ENCODE measurements at places on chromosomes 11 and 22. TPM values are rescaled to one million over a fixed set of nuclear protein-coding genes. Genes with fewer than 3 reads are reported as not detected.
A peak's percentile ranks its signal among the peaks of the same experiment; 100 is the strongest.

TBX1 gene
- 2.7 TPM for total RNA-seq

DNA sequence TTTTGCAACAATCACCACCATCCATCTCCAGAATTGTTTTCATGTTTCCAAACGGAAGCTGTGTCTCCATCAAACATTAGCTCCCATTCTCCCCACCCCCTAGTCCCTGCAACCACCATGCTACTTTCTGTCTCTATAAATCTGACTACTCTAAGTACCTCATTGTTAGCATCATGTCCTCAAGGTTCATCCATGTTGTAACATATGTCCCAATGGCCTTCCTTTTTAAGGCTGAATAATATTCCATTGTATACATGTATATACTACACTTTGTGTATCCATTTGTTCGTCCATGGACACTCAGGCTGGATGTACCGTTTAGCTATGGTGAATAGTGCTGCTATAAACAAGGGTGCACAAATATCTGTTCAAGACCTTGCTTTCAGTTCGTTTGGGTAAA, 8.2 kb upstream of the DPF2 start:
- peaks cover 9% of the 10 kb centered on the region for H3K36me3 ChIP-seq
- H3K4me1 ChIP-seq, result no peaks in the 10 kb centered on the region
- no peak overlapping the region for H3K4me3 ChIP-seq
- H3K27me3 ChIP-seq, result no peaks in the 10 kb centered on the region
- no peak overlapping the region for H3K27ac ChIP-seq

GRCh38 chr11:123562158-123562557, 92.3 kb downstream of the SCN3B start:
- H3K36me3 ChIP-seq, result no peaks in the 10 kb centered on the region
- no peak overlapping the region for H3K4me3 ChIP-seq
- no peaks in the 10 kb centered on the region for H3K27me3 ChIP-seq
- no peak overlapping the region for H3K27ac ChIP-seq
- DNase-seq, result no peak

DNA sequence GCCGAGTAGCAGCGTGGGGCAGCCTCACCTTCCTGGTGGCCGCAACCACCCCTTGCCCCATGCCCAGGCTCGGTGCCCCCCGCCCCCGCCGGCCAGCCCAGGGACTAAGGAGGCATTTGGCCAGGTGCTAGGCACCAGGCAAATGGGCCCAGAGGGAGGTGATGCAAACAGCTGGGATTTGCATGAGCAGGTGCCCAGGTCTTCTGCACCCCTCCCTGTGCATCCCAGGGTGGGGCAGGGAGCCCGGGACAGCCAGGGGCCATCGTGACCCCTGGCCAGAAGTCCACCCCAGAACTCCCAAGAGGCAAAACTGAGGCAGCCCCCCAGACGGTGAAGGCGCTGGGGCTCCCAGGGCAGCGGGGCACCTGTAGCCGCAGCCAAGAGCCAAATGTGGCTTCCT, 18.1 kb downstream of the TRPM5 start:
- H3K4me1 ChIP-seq, result no peaks in the 10 kb centered on the region
- H3K4me3 ChIP-seq, result no peak overlapping the region
- no peaks in the 10 kb centered on the region for H3K27me3 ChIP-seq

DNA sequence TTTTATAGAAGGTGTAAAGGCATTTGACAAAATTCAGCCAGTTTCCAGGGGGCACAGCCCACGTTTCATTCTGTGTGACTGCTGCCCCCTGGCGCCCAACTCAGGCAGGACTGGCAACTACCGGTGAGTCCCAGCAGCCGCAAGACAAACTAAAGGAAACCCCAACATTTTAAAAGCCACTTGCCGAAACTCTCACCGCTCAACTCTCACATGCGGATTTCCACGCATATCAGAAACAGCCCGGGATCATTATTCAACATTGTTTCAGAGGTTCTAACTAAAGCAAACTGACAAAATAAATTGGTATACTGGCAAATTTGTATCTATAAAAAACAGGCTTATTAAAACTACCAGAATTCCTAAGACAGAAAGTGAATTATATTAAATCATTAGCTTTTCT, 48.2 kb downstream of the MORC2 start:
- no peak overlapping the region for H3K27ac ChIP-seq
- H3K4me3 ChIP-seq, result peak overlapping the region; percentile 72
- H3K4me1 ChIP-seq, result no peaks in the 10 kb centered on the region
- no peaks in the 10 kb centered on the region for H3K27me3 ChIP-seq
- DNase-seq, result peak; percentile 45

C11orf86 gene
- total RNA-seq, result not detected

DNA sequence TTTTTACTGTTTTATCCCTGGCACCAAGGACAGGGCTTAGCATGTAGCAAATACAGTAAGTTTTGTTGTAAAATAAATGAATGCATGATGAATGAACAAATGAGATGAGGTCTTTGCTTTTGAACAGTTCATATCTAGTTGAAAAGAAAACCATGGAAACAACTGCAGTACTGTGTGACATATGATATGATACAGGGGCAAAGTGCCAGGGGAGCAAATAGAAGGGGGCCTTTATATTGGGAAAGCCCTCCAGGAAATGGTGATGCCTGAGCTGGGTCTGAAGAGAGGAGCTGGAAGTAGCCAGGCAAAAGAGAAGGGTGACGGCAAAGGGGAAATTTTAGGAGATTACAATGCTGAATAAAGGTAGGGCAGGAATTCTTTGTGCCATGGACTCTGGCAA, 63.8 kb upstream of the UCP3 start:
- no peak overlapping the region for H3K27ac ChIP-seq
- no peak for DNase-seq
- H3K36me3 ChIP-seq, result peaks cover 18% of the 10 kb centered on the region
- no peaks in the 10 kb centered on the region for H3K4me1 ChIP-seq

- H3K27ac ChIP-seq, result peak overlapping the region; percentile 90
- DNase-seq, result no peak
- H3K36me3 ChIP-seq, result no peaks in the 10 kb centered on the region
- no peaks in the 10 kb centered on the region for H3K27me3 ChIP-seq
Observed at GRCh38 chr11:35247428-35247827, 108.5 kb downstream of the CD44 start.

SAA4 gene
- total RNA-seq, result not detected

GRCh38 chr11:65111159-65111743, 421 bp upstream of the TM7SF2 start:
- peaks cover 25% of the 10 kb centered on the region for H3K36me3 ChIP-seq
- no peak overlapping the region for H3K27ac ChIP-seq
- H3K27me3 ChIP-seq, result no peaks in the 10 kb centered on the region
- peak overlapping the region; percentile 88 for H3K4me3 ChIP-seq
- H3K4me1 ChIP-seq, result peaks cover 19% of the 10 kb centered on the region
- DNase-seq, result no peak

DNA sequence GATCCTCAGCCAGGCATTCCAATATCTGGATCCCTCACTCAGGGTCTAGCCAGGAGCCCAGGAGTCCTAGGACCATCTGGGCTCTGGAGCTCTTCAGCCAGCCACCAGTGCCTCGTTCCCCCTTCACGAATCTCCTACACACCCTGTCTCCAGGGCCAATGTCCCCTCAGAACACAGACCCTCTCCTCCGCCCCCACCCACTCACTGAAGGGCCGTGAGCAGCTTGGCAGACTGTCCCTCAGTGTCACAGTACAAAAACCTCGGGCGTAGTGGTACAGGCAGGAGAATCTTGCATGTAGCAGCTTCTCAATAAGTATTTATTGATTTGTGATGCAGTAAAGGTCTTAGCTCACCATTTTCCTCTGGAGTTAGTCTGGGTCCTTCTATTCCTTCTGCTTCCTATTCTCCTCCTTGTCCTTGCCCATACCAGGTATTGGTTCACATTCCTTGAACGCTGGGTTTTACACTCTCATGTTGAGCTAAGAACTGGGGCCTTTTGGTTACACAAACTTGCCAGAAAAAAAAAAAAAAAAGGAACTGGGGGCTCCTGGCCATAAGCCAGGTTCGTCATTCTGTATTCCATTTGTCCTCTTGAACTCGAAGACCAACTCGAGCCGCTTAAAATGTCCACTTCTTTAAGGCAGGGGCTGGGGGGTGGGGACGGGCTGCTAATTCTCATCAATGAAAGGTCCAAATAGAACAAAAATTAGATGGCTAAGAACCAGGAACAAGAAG, 2.3 kb downstream of the CXCR5 start:
- H3K4me1 ChIP-seq, result peaks cover 79% of the 10 kb centered on the region
- H3K4me3 ChIP-seq, result peak overlapping the region; percentile 68
- no peaks in the 10 kb centered on the region for H3K36me3 ChIP-seq
- no peak for DNase-seq
- peak overlapping the region; percentile 93 for H3K27ac ChIP-seq

DNA sequence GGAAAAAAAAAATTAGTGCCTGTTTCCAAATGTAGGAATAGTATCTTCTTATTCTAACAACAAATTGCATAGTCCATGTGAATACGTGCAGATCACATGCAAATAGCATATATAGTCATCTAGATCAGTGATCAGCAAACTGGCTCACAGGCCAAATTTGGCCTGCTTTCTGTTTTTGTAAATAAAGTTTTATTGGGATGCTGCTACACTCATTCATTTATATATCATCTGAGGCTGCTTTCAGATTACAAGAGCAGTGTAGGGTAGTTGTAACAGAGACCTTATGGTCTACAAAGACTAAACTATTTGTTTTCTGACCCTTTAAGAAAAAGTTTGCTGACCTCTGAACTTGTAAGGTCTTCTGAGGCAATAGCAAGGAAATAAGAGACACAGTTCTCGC, 65.6 kb downstream of the SFI1 start:
- H3K27me3 ChIP-seq, result no peaks in the 10 kb centered on the region
- H3K27ac ChIP-seq, result no peak overlapping the region
- DNase-seq, result no peak
- H3K4me3 ChIP-seq, result no peak overlapping the region
- no peaks in the 10 kb centered on the region for H3K36me3 ChIP-seq

DNA sequence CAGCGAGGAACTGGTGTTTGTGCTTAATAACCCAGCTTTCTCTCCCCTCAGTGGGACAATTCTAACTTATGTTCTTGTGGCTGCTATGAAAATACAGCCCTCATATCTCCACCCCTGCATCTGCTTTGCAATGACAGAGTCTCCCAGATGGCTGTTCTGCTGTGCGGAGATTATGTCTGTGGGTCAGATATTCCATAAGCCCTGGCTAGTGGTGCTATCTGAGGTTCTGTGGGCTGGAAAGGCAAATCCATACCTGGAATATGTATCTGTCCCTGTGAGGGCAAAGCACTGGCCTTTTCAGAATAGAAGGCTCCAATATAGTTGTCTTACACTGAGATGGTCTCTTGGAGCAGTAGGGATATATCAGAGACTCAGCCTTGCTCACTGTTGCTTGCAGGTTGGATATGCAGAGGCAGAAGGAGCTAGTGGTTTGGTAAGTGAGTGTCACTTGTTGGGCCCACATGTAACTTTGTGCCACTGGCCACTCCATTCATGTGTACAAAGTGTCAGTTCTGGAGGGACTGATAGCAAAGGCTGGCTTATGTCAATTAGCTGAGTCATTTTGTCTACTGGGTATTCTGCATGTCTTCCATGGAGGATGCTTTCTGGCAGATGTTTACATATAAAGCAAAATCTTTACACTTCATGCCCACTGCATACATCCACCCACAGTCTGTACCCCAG, 246.6 kb downstream of the FAM76B start:
- DNase-seq, result no peak
- no peaks in the 10 kb centered on the region for H3K4me1 ChIP-seq
- no peaks in the 10 kb centered on the region for H3K27me3 ChIP-seq
